ENCODE measurements at places on chromosomes 2 and 18.

DNA sequence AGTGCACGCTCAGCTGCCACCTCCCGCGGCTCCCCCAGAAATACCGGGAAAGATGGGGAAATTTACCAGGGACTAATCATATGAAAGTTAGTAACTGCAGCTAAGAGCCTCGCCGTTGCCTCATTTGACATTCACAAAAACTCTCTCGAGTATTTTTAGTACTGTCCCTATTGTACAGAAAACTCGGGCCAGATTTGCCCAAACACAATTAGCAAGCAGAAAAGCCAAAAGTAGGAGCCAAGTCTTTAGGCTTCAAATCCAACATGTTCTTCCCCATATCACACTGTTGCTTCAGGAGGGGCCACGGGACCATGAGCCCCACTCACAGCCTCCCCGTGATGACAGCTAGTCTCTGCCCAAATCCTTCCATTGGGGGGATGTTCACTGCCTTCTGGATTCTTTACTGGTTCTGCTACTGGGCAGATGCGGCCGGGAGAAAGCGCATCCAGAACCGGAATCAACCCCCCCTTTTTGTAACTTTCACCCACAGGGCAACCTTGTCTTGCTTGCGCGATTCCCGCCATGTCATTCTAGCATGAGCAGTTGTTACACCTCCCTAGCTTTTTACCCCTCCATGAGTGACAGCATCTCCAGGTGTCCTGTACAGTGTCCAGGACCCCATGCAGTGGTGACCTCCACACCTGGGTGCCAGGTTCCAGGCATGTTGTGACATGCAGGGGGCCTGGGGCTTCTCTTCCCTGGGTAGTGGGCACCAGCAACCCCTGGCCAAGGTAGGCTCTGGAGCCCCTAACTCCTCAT is 35.2 kb downstream of the CENPO start:
- no peak for DNase-seq

GRCh38 chr18:80254971-80255500 is 7.7 kb upstream of the PARD6G start:
- DNase-seq = no peak

- peak; percentile 56 for DNase-seq
These were observed 46.8 kb downstream of the GFPT1 start for GRCh38 chr2:69340101-69340775.

DNA sequence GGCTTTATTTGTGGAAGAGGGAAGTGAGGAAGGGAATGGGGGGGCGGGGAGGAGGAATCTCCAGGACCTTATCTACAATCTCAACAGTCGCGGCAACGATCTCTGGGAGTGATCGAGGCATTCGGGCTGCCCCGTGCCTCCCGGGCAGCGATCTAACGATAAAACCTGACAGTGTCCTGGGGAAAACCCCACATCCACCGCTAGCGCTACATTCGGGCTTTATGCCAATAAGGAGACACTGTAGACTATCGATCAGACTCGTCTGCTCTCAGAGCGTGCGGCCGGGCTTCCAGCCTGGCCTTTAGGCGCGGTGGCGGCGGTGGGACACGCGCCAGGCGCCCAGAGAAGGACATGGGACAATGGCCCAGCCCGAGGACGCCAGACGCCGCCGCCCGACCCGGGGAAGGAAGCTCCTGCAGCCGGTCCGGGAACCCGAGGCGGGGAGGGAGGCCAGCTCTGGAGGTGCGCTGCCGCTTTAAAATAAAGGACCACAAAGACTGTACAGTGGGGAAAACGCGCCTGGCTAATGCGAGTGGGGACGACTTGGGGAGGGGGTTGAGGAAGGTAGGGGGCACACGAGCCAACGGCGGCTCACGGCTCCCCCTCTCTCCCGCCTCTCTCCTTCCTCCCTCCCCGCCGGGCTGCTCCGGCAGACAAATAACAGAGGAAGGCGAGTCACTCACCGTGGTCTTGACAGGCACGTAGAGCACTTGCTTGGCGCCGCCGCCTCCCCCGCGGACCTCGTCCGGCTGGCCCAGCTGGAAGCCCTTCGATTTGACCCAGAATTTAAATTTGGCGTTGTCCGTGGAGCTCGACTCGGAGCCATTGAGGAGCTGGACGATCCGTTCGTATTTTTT is 2.2 kb downstream of the NOL4 start:
- DNase-seq = peak; percentile 5

GRCh38 chr2:99691926-99692325 is 202.1 kb upstream of the REV1 start:
- DNase-seq = no peak

GRCh38 chr2:119772128-119772527 is 12.4 kb downstream of the PTPN4 start:
- DNase-seq = no peak

DNA sequence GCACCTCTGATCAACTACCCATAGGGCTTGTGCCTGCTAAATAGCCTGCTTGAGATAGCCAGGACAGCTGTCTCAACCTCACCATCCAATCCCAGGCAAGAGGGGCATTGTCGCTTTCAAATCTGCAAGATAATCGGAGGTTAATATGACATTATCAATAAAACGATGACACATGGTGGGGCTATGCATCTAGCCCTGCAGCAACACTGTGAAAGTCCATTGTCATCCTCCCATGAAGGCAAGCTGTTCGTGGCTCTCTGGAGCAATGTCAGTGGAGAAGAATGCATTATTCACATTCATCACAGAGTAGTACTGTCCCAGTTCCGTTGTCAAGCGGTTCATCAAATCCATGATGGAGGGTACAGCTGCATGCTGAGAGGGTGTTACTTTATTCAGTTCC is 18.9 kb upstream of the KLHL23 start:
- DNase-seq = peak; percentile 13

- DNase-seq = no peak
These were observed 81.9 kb upstream of the VWC2L start for GRCh38 chr2:214328941-214329340.

DNA sequence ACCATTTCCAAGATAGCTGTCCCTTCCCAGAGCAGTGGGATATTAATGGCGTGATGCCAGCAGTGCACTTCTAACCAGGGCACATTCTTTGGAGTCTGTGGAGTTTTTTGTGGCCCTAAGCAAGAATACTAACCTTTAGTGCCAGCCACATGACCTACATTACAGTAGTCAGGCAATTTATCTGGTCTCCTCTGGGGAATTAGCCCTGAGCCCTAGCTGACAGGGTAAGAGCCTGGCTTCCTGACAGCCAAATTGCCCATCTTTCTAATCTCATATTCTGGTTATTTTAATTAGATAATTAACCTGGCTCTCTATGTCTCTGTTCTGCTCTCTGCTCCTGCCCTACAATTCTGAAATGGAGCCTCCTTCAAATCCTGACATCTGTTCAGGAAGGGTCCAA is 5.2 kb downstream of the PFN4 start:
- no peak for DNase-seq

- no peak for DNase-seq
These were observed 248.9 kb downstream of the GLI2 start for GRCh38 chr2:120984452-120985173.

DNA sequence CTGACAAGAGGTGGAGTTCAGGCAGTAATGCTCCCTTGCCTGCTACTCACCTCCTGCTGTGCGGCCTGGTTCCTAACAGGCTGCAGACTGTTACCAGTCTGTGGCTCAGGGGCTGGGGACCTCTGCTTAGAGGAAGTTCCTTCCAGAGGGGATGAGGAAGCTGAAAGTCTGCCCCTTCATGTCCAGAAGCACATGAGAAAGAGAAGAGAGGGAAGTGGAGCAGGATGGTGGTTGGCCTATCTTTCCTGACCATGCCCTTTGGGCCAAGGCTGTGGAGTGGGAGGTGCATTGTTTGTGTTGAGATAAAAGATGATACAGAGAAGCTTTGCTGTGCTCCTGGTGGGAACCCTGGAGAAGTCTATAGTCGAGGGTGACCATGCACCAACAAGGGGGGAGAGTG is 112.5 kb downstream of the LPIN1 start:
- no peak for DNase-seq

DNA sequence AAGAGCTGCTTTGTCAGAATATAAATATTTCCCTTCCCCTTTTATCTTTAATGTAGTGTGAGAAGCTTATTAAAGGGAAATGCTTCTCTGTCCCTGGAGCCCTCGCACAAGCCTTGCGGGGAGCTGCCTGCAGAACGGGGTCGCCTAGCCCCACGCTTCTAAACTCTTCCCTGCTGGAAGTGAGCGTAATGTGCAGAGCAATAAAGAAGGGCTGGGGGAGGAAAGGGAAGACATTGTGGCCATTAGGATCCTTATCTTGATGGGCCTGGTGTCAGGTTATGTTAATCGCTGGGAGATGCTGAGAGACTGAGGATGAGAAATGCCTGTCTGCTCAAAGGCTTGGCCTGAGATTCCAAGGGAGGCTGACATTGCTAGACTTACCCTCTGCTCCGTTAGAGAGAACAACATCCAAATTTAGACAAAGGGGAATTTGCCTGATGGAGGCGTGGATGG is 18.9 kb upstream of the FZD7 start:
- peak; percentile 44 for DNase-seq

DNA sequence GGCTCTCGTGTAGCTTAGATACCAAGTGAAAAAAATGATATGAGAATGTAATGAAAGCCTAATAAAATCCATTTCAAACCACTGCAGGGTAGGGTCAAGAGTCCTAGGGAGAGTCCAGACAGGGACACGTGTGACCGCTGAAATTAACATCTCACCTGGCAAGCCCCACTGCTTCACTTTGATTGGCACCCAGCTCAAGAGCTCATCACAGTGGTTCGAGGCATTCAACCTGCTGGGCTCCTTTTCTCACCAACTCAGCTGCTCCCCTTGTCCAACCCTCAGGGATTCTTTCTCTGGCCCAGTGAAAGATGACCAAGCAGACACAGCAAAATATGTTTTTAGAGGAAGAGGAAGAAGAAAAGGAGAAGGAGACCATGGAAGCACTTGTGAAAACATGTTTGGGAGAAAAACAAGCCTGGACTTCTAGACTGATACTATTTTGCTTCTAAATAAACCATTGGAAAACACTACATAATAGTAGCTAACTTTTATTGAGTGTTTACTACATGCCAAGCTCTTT is 49.2 kb upstream of the CREB1 start:
- DNase-seq = no peak

GRCh38 chr2:37091873-37092272 is 7.6 kb downstream of the GPATCH11 start:
- DNase-seq = no peak

DNA sequence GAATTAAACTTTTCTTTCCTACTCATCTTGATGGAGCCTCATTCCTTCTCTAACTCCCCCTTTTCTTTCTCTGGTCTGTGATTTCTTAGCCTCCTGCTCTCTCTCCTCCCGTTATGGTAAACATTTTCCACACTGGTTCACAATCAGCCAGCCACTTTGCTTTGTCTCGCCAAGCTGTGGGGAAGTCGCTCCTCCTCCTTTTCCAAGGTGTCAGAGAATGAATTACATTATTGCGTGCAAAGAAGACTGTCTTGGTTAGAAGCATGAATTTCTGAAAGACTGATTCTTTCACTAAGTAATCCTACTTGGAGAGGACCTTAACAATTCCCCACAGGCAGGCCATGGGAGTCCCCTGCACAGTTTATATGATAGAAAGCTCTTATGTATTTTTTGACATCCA is 46.1 kb downstream of the RASGRP3 start:
- no peak for DNase-seq

DNA sequence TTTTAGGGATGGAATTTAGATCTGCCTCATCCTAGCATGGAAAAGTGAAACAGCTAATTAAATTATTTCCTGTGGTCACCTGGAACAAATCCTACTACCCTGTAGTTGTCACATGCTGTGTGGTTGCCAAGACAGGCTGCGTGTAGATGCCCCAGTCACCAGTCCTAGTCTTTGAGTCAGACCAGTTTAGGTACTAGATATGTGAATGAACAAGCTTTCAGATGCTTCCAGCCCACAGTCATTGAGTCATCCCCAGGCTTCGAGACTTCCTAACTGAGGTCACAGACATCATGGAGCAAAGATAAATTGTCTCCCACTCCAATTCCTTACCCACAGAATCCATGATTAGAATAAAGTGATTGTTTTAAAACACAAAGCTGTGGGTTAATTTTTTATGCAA is 35.8 kb upstream of the GRB14 start:
- DNase-seq = peak; percentile 85

- DNase-seq = peak; percentile 73
These were observed 2.9 kb downstream of the LRATD1 start for GRCh38 chr2:14635391-14635871.

DNA sequence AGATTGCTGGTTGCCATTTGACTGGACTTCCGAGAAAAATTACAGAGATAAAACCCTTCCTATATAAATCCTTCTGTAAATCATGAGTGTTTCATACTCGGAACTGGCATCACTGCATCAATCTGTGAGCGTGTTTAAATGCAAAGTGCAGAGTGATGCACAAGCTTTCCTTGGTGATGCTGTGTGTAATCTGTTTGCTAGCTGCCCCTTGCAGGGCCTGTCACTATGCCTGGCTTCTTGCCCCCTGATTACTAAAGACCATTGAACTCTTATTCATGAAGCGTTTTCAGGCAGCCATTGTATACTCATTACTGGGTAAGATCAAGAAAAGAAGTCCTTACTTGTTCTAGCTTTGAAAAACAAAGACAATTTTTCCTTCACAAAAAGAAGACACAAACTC is 266.9 kb upstream of the FANCL start:
- DNase-seq = no peak

DNA sequence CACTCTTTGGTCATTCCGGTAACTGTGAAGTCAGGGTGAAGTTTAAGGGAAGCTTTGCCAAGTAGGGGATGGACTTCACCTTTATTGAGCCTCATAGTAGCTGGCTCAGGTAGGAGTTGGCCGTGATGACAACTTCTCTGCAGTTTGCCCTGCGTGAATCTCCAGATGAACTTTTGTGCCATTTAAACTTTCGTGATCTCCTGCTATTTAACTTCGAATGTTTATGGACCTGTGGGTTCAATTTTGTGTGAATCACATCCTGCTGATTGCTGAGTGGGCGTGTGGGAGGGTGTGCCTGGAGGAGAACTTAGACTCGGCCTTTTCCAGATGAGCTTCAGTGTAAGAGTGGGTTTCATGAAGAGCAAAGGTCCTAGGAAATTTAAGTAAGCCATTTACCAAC is 4.2 kb downstream of the UGT1A1 start:
- DNase-seq = peak; percentile 3

GRCh38 chr2:30769891-30770462 is 37.3 kb downstream of the CAPN13 start:
- DNase-seq = no peak

DNA sequence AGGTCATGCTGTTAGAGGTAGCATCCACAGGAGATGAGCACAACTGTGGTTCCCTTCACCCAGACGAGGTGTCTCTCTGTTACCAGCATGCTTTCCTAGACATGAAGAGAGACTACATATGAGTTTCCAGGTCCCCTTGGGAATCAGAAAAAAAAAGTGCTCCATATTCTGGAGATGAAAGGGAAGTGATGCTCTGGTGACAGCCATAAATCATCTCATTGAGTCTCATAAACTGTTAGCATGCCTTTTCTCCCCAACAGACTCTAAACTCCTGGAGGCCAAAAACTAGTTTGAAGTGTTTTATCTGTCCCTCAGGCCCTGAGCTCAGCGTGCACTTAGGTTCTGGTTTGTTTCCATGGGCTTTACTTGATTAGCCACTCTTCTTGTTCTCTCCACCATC is 124.6 kb upstream of the CREB1 start:
- no peak for DNase-seq

DNA sequence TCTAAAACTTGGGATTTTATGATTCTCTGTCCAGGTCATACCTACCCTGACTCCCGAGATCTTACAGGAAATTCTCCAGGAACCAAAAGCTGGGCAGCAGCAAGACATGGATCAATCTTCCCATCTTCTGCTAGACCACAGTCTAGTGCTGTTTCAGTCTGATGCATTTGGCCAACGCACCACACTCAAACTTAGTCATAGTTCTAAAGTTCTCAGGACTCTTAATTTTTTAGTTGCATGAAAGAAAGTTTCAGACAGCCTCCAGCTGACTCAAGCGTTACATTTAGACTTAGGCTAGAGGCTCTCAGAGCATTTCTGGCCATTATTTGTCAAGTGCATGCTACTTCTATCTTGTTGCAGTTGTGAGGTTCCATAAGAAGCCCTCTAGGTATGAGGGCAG is 230.1 kb upstream of the CCDC150 start:
- DNase-seq = no peak
